HuH-7.5 (cell line): ENCODE measurements at places on chromosomes 1 and 21.

- DNase-seq = no peak
Observed at GRCh38 chr1:8430476-8430875, 112.6 kb downstream of the SLC45A1 start.

DNA sequence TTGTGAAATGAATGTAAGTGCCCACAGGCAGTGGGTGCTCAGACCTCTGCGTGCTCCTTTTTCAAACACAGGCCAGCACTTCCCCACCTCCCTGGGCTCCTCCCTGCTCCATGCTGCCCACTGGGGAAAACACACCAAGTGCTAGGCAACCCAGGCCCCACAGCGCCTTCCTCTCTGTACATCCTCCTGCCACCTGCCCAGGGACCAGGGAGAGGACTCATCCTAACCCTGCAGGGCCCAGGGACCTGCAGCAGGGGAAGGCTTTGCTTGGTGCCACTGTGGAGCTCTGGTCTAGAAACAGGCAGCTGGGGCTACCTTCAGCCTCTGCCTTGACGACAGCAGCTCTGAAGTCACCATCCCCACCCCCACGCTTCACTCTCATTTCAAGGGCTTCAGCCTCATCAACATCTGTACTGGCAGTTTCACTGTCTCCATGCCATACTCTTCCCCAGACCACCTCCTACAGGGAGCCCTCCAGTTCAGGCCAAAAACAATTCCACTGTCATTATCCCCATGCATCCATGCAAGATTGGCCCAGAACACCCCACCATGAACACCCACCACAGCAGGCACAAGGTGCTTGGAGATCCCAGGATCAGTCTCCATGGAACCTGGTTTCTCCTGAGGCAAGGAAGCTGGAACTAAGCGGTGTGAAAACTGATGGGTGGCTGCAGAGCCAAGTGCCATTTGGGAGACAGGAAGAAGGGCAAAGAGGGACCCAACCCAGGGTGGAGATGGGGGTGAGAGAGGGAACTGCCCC lies 1.1 kb downstream of the IGSF8 start:
- DNase-seq = no peak

DNA sequence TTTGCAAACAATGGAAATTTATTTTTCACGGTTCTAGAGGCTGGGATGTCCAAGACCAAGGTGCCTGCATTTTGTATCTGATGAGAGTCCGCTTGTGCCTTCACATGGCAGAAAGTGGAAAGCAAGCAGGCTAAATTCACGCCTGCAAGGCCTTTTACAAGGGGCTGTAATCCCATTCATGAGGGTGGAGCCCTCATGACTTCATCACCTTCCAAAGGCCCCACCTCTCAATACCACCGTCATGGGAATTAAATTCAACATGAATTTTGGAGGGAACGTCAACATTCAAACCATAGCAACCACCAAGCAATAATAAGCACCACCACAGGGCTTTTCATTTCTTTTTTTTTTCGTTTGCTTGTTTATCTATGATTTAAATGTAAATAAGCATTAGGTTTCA lies 115.3 kb downstream of the C1orf21 start:
- DNase-seq = no peak

DNA sequence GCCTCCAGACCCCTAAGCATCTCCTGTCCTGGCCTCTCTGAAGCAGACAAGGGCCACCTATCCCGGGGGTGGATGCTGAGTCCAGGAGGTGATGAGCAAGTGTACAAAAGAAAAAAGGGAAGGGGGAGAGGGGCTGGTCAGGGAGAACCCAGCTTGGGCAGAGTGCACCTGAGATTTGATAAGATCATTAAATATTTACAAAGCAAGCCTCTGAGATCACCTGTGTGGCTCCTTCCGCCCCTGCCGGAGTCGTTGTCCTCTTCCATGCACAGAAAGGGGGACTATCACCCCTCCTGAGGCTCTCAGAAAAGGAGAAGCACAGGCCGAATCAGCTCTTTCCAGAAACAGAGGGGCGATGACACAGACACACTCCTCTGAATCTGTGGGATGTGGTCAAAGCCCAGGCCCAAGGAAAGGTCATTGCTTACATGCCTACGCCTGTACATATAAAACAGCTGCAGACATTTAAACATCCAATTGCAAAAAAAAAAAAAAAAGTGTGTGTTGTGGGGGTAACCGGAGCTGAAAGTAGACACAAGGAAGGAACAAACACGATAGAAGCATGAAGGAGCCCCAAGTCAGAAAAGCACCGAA lies 30.9 kb downstream of the PRSS38 start:
- no peak for DNase-seq

DNA sequence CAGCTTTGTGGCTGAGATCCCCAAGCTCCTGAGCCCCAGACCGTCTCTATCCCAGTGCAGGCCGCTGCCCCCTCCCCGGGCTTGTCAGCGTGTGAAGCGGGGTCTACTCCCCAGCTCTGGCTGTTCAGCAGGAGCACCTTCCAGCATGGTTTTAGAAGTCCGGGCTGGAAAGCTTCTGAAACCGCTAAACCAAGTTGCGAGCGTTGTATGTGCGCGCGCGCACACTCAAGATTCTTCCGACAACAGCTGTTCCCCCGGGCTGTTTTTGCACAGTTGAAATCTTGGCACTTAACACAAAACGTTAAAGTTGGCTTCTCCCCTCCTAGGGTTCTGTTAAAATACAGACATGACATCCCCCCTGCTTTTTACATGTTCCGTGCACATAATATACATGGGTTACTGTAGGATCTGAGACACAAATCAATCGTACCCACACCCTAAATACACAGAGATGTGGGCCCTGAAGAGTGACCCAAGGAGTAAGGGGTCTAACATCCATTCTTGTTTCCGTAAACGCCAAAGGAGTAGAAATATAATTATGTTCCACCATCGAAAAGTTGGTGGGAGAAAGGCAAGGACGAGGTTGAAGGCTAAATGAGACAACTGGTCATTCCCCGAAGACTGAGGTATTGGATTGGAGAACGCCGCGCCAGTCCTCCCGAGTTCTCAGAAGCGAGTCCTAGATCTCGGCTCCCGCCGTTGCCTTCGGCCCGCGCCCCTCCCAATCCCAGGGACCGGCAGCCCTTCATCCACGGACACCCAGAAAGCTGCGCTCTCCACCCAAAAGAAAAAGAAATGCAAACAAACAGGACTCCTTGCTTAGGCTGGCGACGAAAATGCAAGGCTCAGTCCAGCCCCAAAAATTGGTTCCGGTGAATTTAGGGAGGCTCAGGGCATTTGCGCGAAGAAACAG lies 1.3 kb downstream of the TBX15 start:
- no peak for DNase-seq

DNA sequence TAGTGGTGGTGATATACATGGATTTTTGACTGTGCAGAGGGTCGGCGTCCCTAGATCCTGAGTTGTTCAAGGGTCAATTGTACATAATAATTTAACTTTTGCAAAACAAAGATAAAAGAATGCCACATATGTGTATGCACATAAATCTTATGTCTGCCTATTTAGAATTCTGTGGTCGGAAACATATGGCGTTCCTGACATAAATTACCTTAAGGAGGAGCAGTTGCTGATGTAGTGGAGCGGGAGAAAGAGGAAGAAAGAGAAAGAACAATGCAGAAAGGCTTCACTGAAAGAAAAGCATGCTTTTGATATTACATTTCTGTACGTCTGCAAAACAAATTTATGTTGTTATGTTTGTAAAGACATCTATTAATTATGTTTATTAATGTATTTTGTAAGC lies 40.0 kb downstream of the S1PR1 start:
- no peak for DNase-seq

DNA sequence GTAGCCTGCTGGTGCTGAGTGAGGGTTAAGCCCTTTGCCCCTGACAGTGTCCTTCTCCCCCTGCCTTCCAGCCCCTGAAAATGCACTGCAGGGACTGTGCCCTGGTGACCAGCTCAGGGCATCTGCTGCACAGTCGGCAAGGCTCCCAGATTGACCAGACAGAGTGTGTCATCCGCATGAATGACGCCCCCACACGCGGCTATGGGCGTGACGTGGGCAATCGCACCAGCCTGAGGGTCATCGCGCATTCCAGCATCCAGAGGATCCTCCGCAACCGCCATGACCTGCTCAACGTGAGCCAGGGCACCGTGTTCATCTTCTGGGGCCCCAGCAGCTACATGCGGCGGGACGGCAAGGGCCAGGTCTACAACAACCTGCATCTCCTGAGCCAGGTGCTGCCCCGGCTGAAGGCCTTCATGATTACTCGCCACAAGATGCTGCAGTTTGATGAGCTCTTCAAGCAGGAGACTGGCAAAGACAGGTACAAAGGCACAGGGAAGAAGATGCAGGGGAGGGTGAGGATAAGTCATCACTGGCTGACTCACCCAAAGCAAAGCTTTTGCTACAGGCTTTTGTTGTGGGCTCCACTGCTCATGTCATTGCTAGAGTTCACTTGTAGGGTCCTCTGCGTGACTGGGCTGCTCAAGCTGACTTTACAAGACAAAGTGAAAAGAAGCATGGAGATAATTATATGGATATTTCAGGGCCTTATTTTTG lies 174.9 kb downstream of the PIGK start:
- DNase-seq = no peak

GRCh38 chr1:243745356-243745755 lies 104.7 kb downstream of the AKT3 start:
- no peak for DNase-seq

DNA sequence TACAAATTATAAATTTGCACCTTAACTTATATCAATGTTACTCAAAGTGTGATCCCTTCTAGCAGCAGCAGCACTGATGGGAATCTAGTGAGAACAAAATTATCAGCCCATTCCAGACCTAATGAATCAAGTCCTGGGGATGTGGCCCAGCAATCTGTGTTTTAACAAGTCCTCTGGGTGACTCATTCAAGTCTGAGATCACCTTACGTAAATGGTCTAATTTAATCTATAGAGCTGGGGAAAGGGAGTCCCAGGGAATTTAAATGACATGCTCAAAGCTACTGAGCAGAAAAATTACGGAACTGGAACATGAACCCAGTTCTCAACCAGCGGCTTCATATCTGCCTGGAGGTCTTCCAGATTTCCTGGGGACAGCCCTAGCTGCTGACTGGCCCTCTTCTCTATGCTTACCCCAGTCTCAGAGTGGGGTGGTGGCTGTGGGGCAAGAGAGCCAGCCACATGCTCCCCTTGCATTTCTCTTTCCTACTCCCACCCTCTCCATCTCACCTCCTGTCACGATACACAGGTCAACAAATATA lies 220.0 kb downstream of the TM2D1 start:
- DNase-seq = no peak

DNA sequence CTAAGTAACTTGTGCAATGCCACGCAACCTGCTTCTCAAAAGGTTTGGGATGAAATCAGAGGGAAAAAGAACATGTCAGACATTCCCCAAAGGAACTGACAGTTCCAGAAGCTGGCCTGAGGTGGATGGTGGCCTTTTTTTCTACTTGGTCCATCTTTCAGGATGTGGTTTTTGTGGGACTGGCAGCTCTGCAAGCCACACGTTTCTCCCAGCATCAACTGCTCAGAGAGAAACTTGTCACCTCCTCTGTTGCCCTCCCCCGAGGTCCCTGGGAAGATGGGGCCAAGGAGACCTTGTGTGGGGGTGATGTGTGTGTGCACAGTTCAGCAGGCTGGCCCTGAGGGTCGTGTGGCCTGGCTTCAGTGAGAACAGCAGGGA lies 2.5 kb upstream of the DHRS3 start:
- no peak for DNase-seq

DNA sequence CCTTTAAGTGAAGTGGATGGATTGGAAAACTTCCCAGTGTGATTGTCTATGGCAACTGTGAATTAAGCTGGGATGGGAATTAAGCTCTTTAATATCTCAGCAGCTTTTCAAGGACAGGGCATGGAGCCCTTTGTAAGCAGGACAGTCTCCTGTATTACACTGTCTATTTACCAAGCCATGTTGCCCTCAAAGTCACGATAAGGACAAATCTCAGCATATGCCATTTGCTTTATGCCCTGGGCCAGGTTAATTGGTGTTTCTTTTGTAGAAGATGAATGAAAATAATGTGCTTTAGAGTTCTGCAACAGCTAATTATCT lies 17.6 kb downstream of the UTP25 start:
- no peak for DNase-seq

DNA sequence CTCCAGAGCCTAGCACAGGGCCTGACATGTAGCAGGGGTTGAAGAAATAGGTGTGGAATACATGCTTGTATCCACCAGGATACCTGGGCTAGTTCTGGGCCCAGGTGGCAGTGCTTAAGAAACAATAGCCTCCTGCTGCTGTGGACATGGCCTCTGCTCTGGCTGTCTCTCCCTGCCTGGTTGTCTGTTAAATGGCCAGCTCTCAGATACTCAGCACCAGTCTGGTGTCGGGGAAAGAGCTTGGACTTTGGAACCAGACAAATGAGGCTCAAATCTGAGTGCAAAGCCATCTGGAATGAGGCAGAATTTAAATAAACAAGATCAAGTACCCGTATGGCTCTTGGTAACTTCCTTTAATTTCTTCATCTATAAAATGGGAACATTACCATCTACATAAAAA lies 31.5 kb downstream of the SESN2 start:
- DNase-seq = peak; percentile 53

DNA sequence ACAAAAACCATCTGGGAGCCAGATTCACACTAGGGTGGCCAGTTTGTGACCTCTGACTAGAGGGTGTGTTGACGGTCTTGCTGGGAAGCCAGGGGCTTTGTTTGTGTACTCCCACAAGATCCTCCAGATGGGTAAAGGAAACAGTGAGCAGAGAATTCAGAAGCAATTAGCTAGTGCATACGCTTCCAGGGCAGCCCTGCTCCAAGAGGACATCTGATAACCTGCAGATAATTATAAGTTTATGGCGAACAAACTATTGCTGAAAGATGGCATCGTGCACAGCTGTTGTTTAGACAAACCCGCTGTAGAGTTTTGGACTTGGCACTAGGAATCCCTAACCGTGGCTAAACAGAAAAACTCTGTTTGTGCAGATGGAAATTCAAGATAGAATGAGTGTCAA lies 326.4 kb downstream of the TGFB2 start:
- DNase-seq = no peak

DNA sequence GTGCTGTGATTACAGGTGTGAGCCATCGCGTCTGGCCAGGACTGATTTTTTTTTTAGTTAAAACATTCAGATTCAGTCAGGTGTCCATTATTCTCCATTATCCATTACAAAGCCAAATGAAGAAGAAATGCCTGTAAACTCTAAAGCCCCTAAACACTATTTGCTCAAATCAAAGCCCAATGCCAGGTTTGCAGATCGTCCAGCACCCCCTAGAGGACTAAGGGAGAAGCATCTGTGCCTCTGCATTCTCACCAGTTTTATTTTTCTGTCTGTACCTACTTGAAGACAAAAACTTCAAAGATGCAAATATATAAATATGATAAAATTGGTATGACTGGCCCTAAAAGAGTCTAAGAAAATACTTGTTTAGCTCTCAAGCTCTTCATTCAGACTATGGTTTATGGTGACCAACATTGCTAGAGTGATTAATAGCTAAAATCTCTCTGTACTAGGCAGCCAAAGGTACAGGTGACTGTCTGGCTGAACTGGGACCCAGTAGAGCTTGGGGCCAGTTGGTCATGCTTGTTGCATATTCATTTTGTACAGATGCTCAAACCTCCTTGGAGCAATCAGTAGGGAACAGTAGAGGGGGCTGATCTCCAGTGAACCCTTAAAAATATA lies 138.4 kb downstream of the SYT2 start:
- no peak for DNase-seq

- no peak for DNase-seq
Observed at GRCh38 chr1:15407580-15407979, 2.1 kb upstream of the EFHD2 start.

- DNase-seq = no peak
Observed at GRCh38 chr1:26704629-26705028, 8.8 kb downstream of the ARID1A start.

- DNase-seq = no peak
Observed at GRCh38 chr1:226033582-226033981, 28.9 kb upstream of the H3-3A start.
